ENCODE measurements at places on chromosomes 5 and 9.

DNA sequence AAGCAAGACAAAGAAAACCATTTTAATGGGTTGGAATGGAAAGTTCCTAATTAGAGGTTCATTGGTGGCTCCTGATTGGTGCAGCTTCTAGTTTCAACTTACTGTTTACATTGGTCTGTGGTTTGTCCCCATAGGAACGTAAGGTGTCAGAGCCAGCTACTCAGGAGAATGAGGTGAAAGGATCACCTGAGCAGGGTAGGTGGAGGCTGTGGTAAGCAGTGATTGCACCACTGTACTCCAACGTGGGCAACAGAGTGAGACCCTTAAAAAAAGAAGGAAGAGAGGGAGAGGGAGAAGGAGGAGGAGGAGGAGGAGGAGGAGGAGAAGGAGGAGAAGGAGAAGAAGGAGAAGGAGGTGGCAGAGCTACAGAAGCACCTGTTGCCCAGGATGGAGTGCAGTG lies 30.4 kb downstream of the KCNIP1 start:
- no peak for DNase-seq

GRCh38 chr5:143583409-143583808 lies 179.9 kb upstream of the NR3C1 start:
- peak; percentile 51 for DNase-seq

GRCh38 chr5:61119066-61119465 lies 43.2 kb downstream of the SMIM15 start:
- no peak for DNase-seq

DNA sequence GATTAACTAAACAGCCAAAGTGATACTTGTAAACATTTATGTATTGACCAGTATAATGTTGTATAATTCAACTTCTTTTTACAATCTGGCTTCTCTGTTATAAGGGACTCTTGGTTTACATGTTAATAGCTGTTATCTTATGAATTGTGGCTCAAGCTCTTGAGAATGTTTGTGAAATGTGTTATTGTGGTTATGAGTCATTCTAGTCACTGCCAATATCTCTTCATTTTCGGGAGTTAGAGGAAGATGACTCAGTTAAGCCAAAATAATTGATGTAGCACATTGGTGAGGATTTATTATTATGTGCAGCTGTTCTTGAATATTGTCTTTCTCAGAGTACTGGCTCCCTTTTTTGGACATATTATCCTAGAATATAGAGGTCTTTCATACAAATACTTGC lies 655.2 kb upstream of the RIOK2 start:
- peak; percentile 70 for DNase-seq

GRCh38 chr5:158485604-158486081 lies 614.1 kb downstream of the EBF1 start:
- DNase-seq = no peak

DNA sequence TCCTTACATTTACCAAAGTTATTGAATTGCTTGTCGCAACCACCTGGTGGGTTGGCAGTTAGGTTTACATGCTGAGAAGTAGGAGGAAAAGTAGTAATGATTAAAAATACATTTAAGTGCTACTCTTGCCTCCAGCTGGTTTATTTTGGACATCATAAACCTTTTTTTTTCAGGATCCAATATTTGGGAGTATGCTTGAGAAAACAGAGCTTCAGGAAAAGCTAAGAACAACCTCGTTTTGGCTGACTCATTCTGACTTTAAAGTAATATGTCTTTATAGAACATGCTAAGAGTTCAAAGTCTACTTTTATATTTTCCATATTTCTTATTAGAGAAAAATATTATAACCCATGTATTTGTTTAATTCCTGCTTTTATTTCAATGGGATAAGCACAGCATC lies 41.7 kb upstream of the BNC2 start:
- no peak for DNase-seq

DNA sequence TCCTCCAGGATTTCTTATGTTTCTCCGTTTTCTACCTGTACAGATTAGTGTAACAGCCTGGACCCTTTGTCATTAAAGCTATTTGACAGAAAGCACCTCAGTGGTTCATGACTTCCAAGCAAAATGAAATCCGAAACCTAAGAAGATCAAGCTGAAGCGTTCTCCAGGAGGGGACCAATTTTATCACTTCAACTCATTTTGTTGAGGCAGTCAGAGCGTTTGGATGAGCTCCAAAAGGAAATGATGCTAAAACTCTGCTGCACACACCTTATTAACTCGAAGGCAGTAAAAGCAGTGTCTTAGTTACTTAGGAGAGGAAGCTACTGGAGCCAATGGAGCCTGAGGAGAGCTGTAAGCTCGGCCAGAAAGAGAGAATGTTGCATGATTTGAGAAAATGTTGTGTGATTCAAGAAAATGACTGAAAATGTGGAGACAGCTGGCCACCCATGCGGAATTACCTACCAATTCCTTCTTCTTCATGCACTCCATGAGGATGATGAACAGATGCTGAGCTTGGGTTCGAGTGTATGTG lies 346.7 kb upstream of the KLF9 start:
- no peak for DNase-seq

GRCh38 chr9:124149992-124150391 lies 107.8 kb upstream of the NEK6 start:
- DNase-seq = peak; percentile 42

DNA sequence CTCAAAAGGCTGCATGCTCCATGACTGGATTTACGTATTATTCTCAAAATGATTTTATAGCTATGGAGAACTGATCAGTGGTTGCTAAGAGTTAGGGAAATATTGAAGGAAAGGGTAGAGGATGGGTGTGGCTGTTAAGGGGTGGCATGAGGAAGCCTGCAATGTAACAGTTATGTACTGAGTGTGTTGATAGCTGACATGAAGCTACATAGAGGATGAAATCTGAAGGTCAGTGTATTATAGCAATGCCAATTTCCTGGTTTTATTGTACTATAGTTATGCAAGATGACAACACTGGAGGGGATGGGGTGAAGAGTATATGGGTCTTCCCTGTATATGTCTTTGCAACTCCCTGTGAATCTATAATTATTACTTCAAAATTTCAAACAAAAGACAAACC lies 51.0 kb downstream of the TMEM245 start:
- DNase-seq = no peak

GRCh38 chr9:109926421-109926869 lies 146.4 kb downstream of the PALM2AKAP2 start:
- peak; percentile 59 for DNase-seq

DNA sequence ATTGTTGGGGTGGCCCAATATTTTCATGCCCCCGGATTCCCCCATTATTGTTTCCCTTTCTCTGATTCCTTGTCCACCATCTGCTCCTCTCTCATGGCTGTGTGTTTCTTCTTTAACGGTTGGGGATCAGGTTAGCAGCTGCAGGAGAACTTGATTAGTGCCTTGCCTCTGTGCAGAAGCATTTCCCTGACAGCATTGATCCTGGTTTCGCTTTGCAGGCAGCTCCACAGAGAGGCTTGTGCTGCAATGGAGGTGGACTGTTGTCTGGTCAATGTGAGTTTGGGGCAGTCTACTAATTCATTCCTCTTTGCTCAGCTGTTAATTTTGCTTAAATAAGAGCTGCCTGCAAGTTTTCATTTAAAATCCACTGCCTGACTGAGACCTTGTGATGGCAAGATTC lies 32.5 kb upstream of the SSBP2 start:
- DNase-seq = peak; percentile 21

GRCh38 chr5:135223891-135224625 lies 175.0 kb downstream of the MACROH2A1 start:
- DNase-seq = peak; percentile 75

DNA sequence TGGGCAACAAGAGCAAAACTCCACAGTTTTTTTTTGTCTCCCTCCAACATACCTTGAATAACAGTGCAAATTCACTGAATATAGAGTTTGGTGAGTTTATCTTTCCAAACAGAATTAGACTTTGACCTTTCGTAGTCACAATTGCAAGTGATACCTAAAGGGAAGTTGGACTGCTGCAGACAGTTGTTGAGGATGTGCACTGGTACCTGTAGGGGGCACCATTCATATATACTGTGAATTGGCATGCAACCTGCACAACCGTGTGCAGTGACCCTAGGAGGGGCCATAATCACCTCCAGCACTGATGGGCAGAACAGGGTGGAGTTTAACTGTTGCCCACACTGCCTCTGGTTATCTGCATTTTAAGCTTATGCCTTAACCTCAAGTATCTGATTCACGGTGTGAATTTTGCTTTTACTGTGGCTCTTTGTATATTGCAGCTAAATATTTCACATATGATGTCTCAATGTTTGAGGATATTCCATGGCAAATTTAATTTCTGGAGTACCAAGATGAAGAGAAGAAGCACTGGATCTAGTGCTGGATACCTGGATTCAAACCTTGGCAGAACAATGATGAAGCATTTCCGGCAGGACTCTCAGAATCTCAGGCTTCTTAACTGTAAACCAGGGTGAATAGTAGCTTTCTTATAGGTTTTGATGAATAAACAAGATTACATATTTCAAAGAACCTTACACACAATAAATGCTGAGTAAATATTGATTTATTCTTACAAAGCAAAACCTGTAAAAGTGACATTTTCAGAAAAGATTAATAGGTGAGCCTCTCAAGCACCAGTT lies 144.3 kb downstream of the ACTBL2 start:
- DNase-seq = peak; percentile 58

GRCh38 chr5:176897263-176897662 lies 1.9 kb downstream of the HK3 start:
- DNase-seq = no peak

- DNase-seq = no peak
These were observed 420.6 kb downstream of the CTNND2 start for GRCh38 chr5:11483630-11484029.

DNA sequence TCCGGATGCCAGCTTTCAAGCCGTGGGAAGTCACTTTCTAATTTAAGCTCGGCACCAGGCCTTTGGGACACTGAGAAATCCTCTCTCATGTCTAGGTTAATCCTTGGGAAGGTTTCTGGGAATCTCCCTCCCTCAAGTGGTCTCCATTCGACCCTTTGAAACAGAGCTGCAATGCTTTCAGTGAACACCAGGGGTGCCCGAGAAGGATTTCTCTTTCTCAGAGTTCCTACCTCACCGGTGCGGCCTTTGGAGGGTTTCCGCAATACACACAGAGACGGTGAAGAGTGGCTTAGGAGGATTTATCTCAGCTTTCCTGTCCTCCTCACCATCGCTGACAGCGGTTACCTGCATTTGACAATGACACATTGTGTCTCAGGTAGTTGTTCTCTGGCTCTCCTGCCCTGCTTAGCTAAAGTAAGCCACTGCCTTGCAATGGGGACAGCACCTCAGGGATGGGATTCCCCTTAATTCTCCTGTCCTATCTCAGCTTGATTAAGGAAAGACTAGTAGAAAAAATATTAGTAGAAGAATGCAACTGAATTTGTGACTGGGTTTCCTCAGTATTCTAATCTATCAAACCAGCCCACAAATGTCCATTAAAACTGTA lies 180.6 kb downstream of the GABRG2 start:
- DNase-seq = peak; percentile 9

- DNase-seq = no peak
These were observed 35.4 kb downstream of the GPR107 start for GRCh38 chr9:130089141-130089540.

- DNase-seq = peak; percentile 42
These were observed 244.3 kb upstream of the WWC1 start for GRCh38 chr5:168047043-168047668.

DNA sequence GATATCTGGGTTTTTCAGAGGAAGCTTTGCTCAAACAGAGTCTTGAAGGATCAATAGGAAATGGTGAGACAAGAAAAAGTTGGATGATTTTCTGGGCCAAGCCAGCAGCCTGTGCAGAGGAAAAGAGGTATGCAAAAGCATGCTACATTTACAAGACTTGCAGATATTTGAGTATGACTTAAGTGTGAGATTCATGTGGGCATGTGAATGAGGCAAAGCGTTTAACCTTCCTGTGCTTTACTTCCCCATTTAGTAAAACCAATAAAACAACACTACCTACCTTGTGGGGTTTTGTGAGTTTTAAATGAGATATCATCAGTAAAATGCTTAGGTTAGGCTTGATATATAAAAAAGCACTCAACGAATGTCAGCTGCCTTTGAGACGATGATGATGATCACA lies 58.1 kb downstream of the PIP5K1B start:
- no peak for DNase-seq

DNA sequence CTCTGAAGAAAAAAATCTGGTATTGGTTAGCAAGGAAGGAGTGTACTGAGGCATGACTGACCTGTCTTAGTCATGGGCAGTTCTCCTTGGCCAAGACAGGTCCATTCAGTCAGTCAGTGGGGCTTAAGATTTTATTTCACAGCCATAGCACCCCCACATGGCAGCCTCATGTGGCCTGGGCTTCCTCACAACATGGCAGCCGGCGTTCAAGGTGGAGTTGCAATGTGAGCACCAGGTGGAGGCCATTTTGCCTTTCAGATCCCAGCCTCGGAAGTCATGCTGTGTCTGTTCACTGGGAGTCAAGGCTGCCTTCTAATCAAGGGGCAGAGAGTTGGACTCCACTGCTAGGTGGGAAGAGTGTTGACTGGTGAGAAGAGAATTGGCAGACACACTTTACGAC lies 10.3 kb upstream of the CARD19 start:
- DNase-seq = no peak

- peak; percentile 49 for DNase-seq
These were observed 141.0 kb downstream of the CDK5RAP2 start for GRCh38 chr9:120438836-120439546.

DNA sequence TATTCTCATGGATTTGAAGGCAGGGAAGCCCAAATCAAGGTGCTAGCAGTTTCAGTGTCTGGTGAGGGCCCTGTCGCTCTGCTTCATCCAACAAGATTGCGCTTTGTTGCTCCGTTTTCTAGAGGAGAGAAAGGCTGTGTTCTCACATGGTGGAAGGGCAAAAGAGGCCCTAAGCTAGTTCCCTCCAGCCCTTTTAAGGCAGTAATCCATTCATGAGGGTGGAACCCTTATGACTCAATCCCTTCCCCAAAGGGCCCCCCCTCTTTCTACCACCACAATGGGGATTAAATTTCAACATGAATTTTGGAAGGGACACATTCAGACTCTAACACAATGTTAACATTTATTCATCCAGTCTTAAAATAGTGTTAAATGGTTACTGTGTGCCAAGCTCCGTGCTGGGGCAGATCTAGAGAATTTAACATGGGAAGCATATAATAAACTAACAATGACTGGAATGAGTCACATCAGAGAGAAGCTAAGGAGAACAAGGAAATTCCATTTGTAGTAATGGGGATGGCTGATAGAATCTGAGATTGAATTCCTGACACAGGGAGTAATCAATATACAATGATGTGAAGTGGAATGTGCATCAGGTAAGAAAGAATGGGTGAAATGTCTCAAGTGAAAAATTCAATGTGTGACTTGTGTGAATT lies 382.8 kb upstream of the ZNF608 start:
- no peak for DNase-seq

- DNase-seq = no peak
These were observed 18.6 kb downstream of the BRD3 start for GRCh38 chr9:134049236-134049635.

DNA sequence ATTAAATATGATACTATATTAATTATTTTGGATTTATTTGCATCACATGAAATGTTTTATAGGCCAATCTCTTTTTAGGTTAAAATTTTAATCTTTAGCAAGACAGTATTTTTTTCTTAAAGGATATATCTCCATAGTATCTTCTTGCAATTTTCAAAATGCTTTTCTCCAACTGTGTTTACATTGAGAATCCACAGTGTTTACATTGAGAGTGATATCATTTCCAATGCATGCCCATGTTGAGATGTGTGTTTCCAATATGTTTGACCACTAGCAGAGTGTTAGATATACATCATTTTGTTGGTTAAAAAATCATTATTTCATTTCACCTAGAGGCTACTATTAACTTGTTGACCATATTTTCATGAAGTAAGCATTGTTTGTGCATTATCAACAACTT lies 17.3 kb downstream of the VCAN start:
- no peak for DNase-seq

GRCh38 chr5:7857926-7858632 lies 7.1 kb upstream of the CFAP90 start:
- no peak for DNase-seq
